ENCODE measurements at places on chromosomes 2 and 18.

GRCh38 chr2:136175868-136176267 is 57.9 kb upstream of the CXCR4 start:
- DNase-seq, result no peak

- DNase-seq, result no peak
Observed at GRCh38 chr2:36379710-36380448, 24.3 kb downstream of the CRIM1 start.

GRCh38 chr2:58571181-58571852 is 330.2 kb upstream of the FANCL start:
- no peak for DNase-seq

GRCh38 chr18:55458456-55459203 is 129.4 kb downstream of the TCF4 start:
- DNase-seq, result no peak

- DNase-seq, result no peak
Observed at GRCh38 chr2:158716921-158717320, 78.2 kb upstream of the DAPL1 start.

DNA sequence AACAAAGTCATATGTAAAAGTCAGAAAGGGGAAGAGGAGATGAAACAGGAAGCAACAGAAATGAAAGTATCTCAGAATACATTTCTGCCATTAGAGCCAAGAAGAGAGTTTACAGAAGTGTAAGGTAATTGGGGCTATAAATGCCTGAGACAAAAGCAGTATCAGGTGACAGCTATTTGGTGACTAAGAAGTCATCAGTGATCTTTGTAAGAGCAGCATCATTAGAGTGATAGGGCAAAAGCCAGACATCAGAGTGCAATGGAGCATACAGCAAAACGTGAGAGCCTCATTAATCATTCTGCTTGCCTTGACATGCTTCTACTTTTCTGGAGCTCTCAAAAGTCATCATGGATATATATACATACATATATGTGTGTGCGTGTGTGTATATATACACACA is 804.7 kb upstream of the PIK3C3 start:
- no peak for DNase-seq

Measured in stimulated activated CD8-positive, alpha-beta memory T cell treated with anti-CD3 and anti-CD28 coated beads, Interleukin-15, amount 100 ng/mL, for 24 hours (primary cell).